ENCODE measurements at places on chromosomes 3 and 15. TPM values are rescaled to one million over a fixed set of nuclear protein-coding genes. Genes with fewer than 3 reads are reported as not detected.

PLCB2 gene
- polyA plus RNA-seq, result 0.38 TPM

GLDN gene
- not detected for polyA plus RNA-seq

MYO5C gene
- polyA plus RNA-seq, result 6.7 TPM

AADACL2 gene
- not detected for polyA plus RNA-seq

PLSCR4 gene
- 10.1 TPM for polyA plus RNA-seq

- DNase-seq, result no peak
Observed at GRCh38 chr3:37772773-37773354, 88.8 kb upstream of the CTDSPL start.

DNA sequence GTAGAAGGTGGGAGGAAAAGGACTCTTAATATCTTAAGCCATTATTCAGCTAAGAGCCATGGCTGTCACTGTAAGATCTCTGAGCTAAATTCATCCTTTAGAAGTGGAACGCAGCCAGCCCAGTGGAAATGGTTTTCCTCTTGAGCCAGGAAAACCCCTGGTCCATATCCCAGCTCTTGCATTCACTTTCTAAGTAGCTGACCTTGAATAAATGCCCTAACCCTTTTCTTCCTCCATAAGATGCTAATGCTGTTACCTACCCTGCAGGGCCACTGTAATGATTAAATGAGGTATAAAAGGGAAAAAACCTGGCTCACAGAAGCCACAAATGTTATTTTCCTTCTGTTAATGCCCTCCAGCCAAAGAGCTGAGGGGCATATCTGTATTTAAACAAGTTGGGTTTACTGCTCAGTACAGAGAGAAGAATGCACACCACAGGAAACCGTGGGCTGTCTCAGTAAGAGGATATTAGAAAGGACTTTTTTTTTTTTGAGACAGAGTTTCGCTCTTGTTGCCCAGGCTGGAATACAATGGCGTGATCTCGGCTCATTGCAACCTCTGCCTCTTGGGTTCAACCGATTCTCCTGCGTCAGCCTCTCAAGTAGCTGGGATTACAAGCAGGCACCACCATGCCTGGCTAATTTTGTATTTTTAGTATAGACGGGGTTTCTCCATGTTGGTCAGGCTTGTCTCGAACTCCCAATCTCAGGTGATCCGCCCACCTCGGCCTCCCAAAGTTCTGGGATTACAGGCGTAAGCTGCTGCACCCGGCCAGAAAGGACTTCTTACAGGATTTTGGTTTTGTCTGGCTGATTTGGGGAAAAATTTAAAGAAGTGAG is 6.8 kb downstream of the UBL7 start:
- no peak for DNase-seq

DNA sequence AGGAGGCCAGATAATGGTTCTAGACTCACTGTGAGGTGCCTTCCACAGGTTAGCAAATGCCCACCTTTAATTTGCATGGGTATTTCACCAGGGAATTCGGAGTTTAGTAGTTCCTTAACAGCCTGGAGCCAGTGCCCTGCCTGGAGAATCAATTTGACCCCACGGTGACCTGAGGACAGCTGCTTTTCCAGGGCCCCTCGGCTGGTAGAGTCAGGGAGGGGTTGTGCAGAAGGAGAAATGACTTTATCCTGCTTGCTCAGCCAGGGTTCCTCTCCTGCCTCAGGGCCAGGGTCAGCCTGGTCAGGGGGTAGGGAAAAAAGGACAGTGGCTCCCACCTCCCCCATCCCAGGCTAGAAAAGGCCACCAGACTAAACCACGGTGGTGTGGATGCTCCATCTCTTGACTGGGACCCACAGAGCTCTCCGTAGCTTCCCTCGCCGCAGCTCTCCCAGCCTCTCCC is 12.0 kb downstream of the DLL4 start:
- DNase-seq, result no peak

- no peak for DNase-seq
Observed at GRCh38 chr3:31219131-31219843, 313.4 kb upstream of the STT3B start.

DNA sequence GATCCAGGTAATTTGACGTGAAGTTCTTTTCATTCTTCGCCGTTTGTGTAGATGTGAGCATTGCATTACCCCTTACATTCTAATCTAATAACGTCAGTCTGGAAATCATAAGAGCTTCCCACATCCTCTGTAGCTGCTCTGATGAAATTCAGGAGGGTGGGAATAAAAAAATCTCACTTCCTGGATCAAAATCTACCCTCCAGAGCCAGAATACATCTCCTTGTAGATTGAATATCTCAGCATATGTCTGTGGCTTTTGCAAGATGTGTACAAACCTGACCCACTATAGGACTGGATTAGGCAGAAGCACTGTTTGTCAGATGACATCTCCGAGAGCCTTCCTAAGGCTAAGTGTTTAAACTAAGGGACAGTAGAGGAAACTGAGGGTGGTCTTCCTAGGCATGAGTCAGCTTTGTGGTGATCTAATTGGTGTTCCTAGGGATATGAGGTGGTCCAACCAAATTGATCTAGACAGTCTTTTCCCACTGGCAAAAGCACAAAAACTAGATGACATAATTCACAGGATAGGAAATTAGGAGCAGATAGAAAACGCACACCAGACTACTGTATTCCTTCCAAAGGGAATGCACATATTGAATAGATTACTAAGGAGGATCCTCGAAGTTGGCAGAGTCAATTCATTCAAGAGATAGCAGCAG is 216.3 kb upstream of the LRTM1 start:
- DNase-seq, result no peak

DNA sequence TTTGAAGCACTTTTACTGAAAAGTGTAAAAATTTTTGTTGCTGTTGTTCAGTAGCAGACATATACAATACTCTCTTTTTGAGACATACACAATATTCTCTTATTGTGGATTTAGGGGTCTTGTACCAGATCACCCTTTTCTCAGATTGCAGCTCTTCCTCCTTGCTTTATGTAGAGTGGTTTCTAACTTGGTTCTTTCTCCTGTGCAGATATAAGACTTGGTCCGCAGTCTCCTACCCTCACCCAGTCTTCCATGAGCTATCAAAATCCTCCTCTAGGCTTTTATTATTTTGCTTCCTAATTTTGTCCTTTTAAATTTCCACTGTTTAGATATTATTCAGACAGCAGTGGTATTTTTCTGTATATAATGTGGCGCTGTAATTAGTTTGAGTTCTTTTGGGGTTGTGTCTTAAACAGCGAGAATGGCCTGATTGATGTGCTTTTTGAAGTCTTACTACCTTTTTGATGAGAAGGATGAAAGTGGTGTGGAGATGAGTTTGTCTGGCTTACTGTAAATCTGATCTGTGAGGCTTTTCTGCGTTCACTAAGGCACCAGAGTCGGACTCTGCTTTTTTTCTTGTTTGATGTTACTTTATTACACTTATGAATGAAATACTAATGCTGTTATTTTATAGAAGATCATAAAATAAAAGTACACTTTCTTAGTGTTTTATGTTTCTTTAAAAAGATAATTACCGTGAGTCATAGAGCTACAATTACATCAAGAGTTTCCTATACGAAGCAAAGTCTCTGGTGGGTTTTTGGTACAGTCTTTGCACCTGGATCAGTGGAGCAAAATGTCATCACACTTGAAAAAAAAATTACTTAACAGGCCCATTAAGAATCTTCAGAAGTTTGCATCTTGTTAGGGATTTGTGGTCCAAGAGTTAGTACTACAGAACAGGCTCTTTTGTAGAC is 27.8 kb downstream of the FNDC3B start:
- no peak for DNase-seq

GRCh38 chr3:43608751-43609150 is 13.1 kb downstream of the ANO10 start:
- DNase-seq, result no peak

GRCh38 chr3:103025880-103026279 is 591.1 kb downstream of the ZPLD1 start:
- no peak for DNase-seq

DNA sequence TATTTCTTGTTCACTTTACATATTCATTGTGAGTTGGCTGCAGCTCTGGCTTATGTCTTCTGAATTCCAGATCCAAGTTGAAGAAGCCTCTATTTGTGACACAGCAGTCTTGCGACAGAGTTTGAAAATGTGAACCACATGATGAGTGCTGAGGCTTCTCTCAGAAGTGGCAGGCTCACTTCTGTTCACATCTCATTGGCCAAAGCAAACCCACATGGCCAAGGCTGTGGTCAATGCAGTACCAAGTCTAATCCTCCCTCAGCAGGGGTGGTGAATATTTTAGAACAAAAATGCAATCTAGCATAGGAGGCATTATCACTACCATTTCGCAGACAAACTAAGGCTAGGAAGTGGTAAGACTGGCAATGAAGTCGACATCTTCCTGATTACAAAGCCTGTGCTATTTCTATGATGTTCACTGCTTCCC is 45.2 kb downstream of the CDCP1 start:
- DNase-seq, result no peak

DNA sequence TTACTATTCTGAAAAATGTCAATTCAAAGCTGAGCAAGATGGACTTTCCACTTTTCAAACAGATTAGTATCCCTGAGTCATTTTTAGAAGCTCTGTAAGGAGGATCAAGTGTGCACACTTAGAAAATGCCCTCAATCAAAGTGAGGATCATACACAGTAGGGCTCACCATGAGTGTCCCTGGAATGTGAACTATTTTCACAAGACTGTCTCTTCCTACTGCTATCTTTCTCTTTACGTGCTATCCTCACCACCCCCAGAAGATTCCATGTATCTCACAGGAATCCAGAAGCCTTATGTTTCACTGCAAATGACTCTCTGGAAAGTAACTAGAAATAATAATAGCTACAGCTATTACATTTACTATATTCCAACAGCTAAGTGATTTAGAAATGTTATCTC is 349.9 kb upstream of the TGFBR2 start:
- no peak for DNase-seq

Data from A549 (cell line).